ENCODE measurements at places on chromosomes 6 and 20.

GRCh38 chr6:85273046-85273445 is 176.8 kb upstream of the NT5E start:
- no peak for DNase-seq

DNA sequence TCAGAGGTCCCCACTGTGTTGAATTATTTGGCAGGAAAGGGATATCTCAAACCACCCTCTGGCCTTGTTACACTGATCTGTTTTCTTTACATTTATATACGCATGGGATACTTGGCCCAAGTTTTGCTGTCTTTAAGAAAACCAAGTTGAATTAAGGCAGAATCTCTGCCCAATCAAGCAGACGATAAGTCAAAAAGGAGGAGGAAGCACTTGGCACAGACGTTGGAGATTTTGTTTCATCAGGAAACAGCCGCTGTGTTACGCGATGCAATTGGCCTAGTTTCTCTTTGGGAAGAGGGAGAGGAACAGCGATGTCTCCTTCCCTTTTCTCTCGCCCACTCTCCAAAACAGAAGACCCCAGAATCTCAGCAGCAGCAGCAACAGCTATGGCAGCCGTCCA is 20.2 kb upstream of the NAA20 start:
- no peak for DNase-seq

GRCh38 chr6:127177923-127178231 is 59.4 kb downstream of the RSPO3 start:
- no peak for DNase-seq

DNA sequence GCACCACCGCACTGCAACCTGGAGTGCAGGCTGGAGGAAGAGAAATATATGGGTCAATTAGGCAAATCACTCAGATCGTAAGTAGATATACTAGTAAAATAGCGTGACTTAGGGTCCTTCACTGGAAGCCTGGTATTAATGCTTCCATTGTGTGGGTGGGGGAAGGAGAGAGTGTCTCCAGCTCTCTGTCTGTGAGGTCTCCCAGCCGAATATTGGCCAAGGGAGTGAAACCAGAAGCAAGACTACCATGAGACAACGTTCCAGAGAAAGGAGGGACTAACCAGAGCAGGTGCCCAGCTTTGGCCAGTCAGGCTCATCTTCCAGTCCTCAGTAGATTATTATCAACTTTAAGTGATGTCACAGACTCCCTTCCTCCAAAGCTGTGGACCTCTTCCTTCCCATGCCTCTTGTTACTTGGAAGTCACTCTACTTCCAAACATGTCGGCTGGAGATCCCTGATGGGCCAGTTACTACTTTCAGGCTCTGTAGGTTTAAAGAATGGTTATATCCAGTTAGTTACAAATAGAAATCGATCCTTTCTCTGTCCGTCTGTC is 28.8 kb downstream of the MTHFD1L start:
- no peak for DNase-seq

GRCh38 chr6:1367771-1368170 is 21.6 kb upstream of the FOXF2 start:
- no peak for DNase-seq

DNA sequence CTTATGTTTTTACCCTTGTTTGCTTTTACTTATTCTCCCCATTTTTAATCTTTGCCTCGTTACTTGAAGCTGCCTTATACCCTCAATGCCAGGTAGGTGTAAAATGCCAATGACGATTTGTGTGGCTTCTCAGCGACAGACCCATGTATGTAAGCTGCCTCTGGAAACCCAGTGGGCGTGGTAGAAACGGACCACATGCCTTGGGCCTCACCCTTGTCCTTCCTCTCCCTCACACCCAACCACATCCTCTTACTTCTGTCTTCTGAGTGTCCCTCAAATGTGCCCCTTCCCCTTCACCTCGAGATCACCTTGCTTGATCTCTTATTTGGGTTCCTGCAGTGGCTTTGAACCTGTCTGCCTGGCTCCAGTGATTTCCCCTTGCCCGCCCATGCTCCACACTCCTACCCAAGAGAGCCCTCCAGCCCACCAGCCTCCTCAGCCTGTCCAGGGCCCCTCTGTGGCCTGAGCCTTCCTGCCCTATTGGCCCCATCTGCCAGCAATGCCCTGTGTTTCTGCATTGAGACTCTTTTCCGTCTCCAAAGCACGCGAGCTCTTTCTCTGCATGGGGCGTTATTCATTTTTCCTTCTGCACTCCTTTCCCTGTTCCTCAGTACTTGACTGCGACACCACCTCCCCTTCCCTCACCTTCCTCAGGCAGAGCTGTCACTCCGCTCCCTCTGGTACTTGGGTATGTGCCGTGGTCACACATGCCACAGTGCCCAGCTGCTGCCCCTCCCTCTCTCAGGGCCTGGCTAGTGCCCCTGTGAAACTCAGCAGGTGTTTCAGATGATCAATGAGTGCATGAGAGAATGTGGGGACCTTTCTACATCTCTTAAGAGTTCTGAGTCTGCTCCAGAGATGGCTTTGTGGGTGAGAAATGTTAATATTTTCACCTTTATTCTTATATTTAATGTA is 115.4 kb downstream of the SLX4IP start:
- DNase-seq, result no peak

DNA sequence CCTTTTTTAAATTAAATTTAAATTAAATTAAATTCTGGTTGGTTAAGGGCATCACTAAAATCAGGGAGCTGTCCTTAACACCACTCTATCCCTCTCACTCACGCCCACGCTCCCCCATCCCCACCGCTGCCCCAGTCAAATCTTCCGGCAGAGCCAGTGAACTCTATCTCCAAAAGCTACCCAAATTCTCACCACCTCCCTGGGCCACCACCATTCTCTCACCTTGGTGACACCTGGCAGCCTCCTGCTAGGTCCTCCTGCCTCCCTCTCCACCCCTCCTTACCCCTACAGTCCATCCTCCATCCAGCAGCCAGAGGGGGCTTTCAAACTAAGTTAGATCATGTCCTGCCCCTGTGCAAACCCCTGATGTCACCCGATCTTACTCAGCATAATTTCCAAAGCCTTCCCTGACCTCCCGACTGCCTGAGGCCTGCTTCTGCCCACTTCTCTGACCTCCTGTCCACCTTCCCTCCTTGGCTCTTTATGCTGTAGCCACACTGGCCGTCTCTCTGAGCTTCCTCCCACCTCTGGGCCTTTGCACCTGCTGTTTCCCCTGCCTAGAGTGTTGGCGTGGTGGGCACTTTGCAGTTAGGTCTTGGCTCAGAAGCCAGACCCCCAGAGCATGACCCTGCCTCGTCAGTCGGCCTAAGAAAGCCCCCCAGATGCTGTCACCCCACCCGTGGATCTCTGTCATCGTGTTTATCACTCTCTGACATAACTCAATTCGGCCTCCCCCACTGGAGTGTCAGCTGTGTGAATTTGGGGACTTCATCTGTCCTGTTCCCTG is 24.7 kb downstream of the PTGIS start:
- DNase-seq, result no peak

GRCh38 chr20:64168381-64169090 is 4.3 kb downstream of the MYT1 start:
- no peak for DNase-seq

GRCh38 chr20:50632236-50632635 is 59.1 kb downstream of the RIPOR3 start:
- no peak for DNase-seq

GRCh38 chr6:42401613-42401951 is 50.1 kb downstream of the TRERF1 start:
- DNase-seq, result no peak

All from activated CD4-positive, alpha-beta T cell treated with anti-CD3 and anti-CD28 coated beads for 1 hour (primary cell).